Fibroblast of gingiva (primary cell): ENCODE measurements at places on chromosomes 12 and 14.

DNA sequence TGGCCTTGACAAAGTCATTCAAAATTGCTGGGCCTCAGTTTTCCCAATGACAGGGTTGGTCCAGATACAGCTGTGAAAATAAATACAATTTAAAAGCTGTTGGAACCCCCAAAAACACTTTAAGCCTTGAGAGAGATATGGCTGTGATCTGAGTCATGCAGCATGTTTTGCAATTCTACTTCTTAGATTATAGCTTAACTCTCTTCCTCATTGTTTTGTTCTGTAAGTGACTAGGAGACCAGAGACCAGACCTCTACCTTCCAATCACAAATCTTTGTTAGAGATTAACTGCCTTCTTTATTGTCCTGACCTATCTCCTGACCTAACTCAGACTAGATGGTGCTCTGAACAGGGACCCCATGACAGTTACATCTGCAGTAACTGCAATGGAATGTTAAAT is 198.1 kb downstream of the STXBP6 start:
- no peak for DNase-seq

- DNase-seq: peak; percentile 65
Measured at GRCh38 chr12:78403681-78404080, 460.9 kb upstream of the SYT1 start.

DNA sequence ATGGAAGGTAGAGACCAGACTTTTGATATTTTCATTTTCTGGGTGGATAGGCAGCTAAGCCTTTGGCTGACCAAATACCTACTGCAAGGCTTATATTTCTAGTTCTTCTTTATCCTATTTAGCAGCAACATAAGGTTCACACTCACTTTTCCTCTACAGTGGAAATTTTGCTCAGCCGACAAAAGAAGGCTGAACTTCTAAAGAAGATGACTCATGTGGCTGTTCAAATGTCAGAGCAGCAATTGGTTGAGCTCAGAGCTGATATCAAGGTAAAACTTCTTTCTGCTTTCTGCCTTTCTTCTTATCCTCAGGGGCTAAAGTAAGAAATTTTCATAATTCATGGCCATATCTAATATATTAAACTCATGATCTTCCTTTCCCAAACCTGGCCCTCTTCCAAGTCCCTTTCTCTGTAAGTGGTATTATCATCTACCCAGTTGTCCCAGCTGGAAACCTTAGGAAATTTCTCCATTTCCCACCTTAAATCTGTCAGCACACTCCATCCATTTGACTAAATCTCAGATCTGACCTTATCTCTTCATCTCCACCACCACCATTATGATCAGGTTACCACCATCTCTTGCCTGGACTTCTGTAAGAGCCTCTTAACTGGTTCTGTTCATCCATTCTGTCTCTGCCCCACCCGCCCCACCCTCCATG is 19.8 kb upstream of the KCNH3 start:
- DNase-seq: no peak

DNA sequence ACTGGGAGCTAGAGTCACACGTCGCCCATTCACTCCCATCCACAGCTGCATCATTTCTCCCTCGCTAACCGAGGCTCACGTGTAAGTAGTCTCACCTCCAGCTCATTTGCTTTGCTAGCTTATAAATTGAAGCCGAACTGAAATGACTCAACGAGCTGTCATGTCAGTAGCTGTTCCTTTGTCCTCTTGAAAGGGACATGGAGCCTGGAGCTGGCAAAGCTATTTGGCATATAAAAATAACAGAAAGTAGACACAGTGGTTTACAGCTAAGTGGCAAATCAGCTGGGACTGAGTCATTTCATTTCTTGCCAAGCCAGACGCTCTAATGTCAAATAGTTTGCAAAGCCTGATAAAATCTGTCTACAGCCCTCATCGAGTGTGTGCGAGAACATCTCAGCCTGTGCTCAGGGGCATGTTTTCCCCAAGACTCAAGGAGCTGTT is 114.4 kb upstream of the TMEM233 start:
- no peak for DNase-seq

GRCh38 chr12:51869496-51869865 is 18.4 kb upstream of the ANKRD33 start:
- DNase-seq: no peak

DNA sequence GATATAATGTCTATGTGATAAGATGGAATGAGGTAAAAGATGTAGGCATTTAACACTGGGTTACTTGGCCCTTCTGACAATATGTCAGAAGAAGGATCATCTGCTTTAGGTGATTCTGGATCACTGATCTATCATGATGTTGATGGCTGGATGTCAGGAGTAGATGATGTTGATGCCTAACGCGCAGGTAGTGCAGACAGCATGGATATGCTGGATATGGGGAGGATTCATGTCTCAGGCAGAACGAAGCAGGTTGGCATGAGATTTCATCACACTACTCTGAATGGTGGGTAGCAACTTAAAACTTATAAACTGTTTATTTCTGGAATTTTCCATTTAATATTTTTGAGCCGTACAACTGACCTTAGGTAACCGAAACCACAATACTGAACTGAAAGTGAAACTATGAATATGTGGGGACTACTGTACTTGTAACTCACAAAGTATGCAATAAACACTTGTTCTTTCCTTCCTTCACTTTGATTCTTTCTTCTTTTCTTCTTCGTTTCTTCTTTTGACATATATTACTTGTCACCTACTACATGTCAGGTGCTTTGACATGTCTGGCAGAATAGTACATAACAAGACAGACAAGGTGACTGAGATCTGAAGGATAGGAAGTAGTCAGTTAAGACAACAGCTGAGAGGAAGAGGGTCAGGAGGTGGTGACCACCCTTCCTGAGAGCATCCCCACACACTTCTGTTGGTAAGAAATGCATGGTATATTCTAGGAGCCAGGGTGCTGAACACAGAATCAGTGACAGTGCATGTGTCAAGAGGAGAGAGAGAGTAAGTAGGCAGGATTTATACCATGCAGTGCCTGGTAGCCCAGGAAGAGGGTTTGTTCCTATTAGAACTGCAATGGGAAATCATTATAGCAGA is 238.8 kb downstream of the PPFIA2 start:
- DNase-seq: no peak

GRCh38 chr14:81234278-81234677 is 13.5 kb upstream of the GTF2A1 start:
- DNase-seq: no peak

GRCh38 chr12:63792338-63792737 is 12.6 kb downstream of the RXYLT1 start:
- no peak for DNase-seq

- no peak for DNase-seq
Measured at GRCh38 chr12:127594351-127594970, 672.5 kb upstream of the TMEM132C start.

- peak; percentile 8 for DNase-seq
Measured at GRCh38 chr14:80872645-80873044, 68.9 kb downstream of the CEP128 start.

DNA sequence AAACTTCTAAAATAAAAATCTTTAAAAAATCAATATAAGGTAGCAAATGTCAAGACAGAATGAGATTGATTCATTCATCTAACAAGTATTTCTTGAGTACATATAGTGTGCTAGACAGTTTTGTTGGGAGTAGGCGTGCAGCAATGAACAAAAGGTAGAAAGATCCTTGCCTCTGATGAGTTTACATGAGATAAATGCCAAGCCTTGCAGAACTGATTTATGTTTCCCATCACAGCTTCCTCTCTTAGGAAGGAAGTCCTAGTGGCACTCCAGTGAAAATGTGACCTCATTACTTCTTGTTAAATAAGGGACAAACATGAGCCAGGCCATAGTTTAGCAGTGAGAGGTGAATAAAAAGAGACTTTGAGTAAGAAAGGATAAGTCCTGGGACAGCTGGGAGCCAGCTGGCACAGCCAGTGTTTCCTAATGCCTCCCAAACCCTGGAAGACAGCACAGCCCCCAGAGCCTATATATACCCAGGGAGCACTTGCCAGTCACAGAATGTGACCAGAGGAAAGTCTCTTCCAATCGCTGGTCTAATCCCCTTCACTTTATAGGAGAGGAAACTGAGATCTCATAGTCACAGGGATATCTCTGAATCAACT is 4.7 kb upstream of the COCH start:
- no peak for DNase-seq

GRCh38 chr12:49667325-49668090 is 39.7 kb downstream of the FMNL3 start:
- no peak for DNase-seq

DNA sequence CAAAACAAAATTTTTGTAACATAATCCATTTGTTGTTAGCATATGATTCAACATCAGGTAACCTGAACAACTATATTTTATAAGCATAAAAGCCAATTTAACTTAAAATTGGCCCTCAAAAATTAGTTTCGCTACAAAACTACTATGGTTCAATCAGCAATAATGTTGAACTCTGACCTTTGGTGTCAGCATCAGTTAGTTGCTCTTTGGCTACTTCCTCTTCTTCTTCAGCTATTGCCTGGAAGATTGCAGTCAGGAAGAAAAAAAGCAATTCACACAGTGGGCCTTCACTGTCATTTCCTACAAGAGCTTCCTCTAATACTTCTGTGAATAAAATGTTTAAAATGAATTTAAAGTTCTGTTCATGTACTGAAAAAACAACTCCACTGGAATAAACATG is 78.2 kb upstream of the CFL2 start:
- DNase-seq: no peak

DNA sequence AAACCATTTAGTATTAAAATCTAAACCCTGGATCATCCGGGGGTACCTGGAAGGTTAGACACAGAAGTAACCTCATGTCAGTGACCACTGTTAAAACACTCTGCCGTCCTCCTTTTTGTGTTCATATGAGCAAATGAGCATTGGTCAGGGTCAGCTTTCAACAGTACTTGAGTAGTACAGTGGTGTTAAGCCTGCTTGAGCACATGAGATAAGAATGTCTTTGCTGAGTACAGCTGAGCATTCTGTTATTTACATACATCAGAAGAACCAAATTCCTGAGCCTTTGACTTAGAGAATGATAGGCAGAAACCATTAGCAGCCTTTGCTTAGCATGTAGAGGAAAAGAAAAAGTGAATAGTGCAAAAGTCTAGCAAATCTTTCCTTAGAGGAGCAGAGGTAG is 38.6 kb upstream of the LRTM2 start:
- no peak for DNase-seq
